ENCODE measurements at places on chromosomes 1 and 21.

DNA sequence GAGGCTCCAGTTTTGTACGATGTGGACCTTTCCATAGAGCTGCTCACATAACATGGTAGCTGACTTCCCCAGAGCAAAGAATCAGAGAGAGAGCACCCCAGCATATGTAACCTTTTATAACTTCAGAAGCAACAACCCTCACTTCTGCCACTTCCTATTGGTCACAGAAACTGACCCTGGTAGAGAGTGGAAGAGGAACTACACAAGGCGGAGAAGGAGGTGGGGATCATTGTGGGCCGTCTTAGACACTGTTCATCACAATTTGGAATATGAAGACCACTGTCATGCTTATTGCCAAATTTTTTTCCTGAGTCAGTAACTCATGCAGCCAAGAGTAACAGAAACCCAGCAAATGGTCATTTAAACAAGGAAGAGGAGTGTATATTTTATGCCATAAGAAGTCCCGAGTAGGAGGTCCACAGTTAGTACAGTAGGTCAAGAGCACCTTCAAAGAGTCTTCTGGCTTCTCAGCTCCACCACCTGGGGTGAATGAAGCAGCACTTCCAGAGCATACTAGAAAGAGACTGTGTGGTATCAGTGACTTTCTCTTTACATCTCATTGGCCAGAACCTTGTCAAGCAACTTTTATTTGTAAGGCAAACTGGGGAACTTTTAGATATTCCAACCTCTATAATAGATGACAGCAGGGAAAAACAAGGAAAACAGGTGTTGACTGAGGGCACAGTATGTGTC lies 71.8 kb downstream of the ODF2L start:
- DNase-seq = no peak

- peak; percentile 69 for DNase-seq
These were observed 22.9 kb downstream of the SAMSN1 start for GRCh38 chr21:14523234-14523633.

DNA sequence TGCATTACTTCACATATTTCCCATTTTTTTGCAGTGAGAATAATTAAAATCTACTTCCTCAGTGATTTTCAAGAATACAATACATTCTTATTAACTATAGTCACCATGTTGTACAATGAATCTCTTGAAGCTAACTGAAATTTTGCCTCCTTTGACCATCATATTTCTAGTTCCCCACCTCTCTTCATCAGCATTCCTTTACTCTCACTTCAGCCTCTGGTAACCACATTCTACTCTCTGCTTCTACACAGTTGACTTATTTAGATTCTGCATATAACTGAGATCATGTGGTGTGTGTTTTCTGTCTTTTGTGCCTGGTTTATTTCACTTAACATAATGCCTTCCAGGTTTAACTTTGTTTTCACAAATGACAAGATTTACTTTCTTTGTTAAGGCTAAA lies 304.4 kb upstream of the LYPLAL1 start:
- no peak for DNase-seq

- no peak for DNase-seq
These were observed 1.0 kb upstream of the ENO1 start for GRCh38 chr1:8879464-8879921.

DNA sequence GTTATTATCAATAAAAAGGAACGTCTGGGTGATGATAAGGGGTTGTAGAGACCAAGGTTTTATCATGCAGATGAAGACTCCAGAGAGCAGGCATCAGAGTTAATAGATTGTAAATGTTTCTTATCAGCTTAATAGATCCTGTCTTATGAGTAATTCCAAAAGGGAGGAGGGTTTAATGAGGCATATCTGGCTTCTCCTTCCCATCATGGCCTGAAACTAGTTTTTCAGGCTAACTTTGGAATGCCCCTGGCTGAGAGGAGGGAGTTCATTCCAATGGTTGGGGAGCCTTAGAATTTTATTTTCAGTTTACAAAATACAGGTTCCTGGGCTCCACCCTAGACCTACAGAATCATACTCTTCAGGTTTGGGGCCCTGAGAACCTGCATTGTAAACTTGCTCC lies 13.5 kb downstream of the PLA2G2D start:
- DNase-seq = no peak

DNA sequence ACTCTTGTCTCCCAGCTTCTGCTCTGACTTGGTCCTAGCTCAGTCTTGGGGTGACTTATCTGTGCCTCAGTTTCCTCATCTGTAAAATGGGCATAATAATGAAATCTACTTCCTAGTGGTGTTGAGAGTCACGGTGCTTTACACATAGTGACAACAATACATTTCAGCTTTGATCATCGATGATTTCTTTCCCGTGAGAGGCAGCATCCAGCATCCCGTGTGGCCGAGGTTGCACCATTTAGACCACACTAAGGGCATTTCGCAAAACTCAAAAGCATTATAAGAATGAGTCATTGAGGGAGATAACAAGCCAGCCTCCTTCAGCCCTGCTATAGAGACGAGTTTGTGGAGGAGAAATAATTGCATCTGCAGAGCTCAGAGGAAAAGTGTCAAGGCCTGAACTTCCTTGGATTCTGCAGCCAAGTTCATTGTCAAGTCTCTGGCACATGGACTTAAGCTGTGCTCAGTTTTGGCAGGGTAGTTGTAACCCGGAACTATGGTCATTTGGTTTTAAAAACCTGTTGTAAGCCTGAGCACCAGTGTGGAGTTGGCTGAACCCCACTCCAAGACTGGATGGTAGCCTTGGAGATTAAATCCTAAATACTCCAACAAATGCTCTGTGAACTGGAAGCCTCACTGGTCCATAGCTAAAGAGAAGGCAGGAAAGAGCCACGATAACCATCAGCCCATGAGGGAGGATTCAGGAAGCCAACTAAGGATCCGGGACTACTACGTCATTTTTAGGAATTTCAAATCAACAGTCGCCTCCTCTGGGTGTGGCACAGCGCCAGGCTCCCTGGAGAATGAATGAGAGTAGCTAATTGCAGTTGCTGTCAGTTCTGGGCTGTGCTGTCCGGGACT lies 64.2 kb downstream of the TCP10L start:
- DNase-seq = no peak

DNA sequence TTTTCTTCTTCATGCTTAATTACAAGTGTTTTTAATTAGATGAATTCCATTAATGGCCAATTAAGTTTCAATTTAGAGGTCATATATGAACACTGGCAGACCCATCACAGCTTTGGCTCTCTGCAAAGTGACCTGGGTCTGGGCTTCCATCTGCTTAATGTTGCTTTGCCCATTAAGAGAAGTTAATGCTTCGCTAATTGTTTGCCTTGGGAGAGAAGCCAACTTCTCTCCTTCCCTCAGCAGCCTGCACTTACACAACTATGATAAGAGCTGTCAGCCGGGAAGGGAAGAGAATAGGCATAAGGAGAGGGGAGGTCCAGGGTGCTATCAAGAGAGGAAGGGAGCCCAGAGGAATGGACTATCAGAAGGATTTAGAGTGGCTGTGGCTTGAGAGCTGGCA lies 29.0 kb upstream of the CCDC190 start:
- no peak for DNase-seq

- DNase-seq = no peak
These were observed 73.1 kb upstream of the ACTRT2 start for GRCh38 chr1:2948001-2948750.

- no peak for DNase-seq
These were observed 130.4 kb upstream of the ADGRL2 start for GRCh38 chr1:81670286-81670685.

DNA sequence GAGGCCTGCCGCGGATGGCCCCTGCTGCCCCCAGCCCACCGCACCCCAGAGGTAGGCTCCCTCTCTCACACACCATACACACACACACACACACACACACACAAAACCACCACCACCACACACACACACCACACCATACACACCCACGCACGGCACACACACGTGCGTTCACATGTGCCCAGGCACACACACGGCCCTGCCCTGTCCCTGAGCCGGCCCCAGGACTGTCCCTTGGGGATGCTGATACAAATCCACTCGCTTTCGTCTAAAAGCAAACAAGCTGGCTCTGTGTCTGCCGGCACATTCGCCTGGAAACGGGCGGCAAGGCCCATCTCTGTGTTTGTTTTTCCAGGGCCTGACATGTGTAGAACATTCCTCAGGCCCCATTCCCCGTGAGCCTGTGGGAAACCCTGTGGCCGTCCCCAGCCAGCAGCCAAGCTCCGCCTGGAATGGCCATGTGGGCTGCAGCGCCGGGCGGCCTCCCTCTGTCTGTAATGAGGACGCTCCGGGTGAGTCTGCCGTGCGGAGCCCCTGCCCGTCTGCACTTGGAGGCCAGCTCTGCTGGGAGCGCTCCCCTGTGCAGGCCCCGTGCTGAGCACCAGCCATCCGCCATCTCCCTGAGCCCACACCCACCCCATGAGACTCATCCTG lies 67.4 kb downstream of the DMRTB1 start:
- DNase-seq = no peak

- no peak for DNase-seq
These were observed 198.4 kb downstream of the SLC45A1 start for GRCh38 chr1:8516278-8516777.

- peak; percentile 8 for DNase-seq
These were observed 203.2 kb downstream of the APP start for GRCh38 chr21:25967181-25967900.

DNA sequence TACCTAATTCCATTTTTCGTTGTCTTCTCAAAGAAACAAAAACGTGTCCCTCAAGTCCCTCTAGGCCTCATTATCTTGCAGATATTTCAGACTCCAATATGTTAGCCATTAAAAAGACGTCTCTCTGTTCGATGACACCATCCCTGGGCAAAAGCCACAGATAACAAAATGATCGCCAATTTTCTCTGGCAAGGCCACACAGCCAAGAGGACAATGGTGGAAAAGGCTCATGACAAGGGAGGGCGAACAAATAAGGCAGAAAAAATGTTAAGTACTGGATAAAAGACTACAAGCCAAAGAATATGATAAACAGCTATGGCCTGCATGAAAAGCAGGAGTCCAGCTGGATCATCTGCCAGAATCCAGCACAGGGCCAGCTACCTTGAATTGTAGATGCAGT lies 82.9 kb downstream of the TBX15 start:
- DNase-seq = no peak

- peak; percentile 16 for DNase-seq
These were observed 2.0 kb downstream of the LORICRIN start for GRCh38 chr1:153261281-153262069.
